Activated CD8-positive, alpha-beta T cell treated with anti-CD3 and anti-CD28 coated beads, Interleukin-2, amount 10 ng/mL, durations not matched to agents 7 days and 5 days (primary cell): ENCODE measurements at places on chromosomes 6 and 20. TPM values are rescaled to one million over a fixed set of nuclear protein-coding genes. Genes with fewer than 3 reads are reported as not detected.

DNA sequence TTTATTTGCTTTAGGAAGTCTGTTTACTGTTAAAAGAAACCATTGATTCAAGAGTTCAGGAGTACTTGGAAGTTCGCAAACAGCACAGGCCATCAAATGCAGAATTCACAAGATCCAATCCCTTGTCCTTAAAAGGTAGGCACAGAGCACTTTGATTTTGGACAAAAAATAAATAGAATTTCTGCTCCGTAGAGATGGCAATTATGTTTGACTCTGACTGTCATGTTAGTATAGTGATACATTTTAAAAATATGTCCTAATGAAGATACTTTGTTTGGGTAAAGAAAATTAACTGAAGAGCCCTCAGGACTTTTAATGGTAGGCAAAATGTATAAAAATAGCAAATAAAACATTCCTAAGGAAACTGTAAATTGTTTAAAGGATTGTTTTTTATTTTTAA, 113.1 kb downstream of the JAG1 start:
- H3K36me3 ChIP-seq = peaks cover 26% of the 10 kb centered on the region
- H3K27me3 ChIP-seq = no peaks in the 10 kb centered on the region
- no peak overlapping the region for H3K4me3 ChIP-seq
- no peak overlapping the region for H3K27ac ChIP-seq

GRCh38 chr6:97656236-97656635, 373.2 kb upstream of the MMS22L start:
- no peaks in the 10 kb centered on the region for H3K4me1 ChIP-seq
- H3K27me3 ChIP-seq = no peaks in the 10 kb centered on the region
- no peak for DNase-seq
- no peaks in the 10 kb centered on the region for H3K36me3 ChIP-seq

Gene TREML2
- 23.5 TPM for total RNA-seq

Gene KCNQ5
- 11.8 TPM for total RNA-seq

- DNase-seq = no peak
- no peaks in the 10 kb centered on the region for H3K36me3 ChIP-seq
- peaks cover 7% of the 10 kb centered on the region for H3K27me3 ChIP-seq
- H3K27ac ChIP-seq = no peak overlapping the region
- no peak overlapping the region for H3K4me3 ChIP-seq
These were observed 52.8 kb upstream of the BMP6 start for GRCh38 chr6:7673063-7673536.

Gene LY6G6D
- total RNA-seq = not detected

DNA sequence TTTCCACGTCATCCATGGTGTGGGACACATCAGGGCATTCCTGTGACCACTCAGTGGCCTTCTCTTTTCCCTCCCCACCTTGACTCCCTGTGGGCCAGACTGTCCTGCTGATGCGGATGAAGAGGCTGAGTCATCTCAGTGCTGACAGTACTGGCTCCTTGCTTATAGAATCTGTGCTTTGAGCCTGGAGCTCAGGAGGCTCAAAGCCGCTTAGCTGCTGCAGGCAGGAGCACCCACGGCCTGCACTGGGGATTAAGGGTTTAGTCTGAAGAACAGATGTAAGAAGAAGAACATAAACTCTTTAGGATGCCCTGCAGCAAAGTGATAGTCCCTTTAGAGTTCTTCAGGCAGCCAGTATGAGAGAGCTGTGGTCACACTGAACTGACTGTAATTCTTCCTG, 642.0 kb upstream of the CHD6 start:
- no peak overlapping the region for H3K4me3 ChIP-seq
- no peak for DNase-seq
- no peaks in the 10 kb centered on the region for H3K4me1 ChIP-seq
- H3K36me3 ChIP-seq = no peaks in the 10 kb centered on the region
- no peak overlapping the region for H3K27ac ChIP-seq

DNA sequence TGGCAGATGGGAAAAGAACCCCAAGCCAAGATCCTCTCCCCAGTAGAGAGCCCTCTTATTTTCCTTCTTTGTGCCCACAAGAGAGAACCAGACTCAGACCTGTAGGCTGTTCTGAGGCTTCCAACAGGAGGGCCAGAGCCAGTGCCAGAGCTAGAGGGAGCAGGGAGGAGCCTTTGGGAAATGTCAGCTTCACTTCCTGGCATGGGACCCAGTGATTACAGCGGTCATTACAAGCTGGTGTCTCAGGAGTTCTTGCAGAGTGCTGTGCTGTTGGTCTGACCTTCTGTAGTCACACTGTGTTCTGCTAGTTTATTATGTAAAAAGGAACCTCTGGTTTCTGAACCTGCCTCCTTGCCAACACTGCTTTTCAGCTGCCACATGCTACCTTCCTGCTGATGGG, 38.9 kb downstream of the STK35 start:
- no peak overlapping the region for H3K27ac ChIP-seq
- no peaks in the 10 kb centered on the region for H3K36me3 ChIP-seq
- no peaks in the 10 kb centered on the region for H3K27me3 ChIP-seq
- no peak for DNase-seq
- H3K4me3 ChIP-seq = no peak overlapping the region
- H3K4me1 ChIP-seq = peaks cover 13% of the 10 kb centered on the region

Gene HFE
- total RNA-seq = 4.3 TPM

- H3K27ac ChIP-seq = no peak overlapping the region
- no peaks in the 10 kb centered on the region for H3K27me3 ChIP-seq
- H3K4me3 ChIP-seq = no peak overlapping the region
- no peak for DNase-seq
- no peaks in the 10 kb centered on the region for H3K36me3 ChIP-seq
These were observed 72.3 kb upstream of the PDE7B start for GRCh38 chr6:135779213-135779612.

DNA sequence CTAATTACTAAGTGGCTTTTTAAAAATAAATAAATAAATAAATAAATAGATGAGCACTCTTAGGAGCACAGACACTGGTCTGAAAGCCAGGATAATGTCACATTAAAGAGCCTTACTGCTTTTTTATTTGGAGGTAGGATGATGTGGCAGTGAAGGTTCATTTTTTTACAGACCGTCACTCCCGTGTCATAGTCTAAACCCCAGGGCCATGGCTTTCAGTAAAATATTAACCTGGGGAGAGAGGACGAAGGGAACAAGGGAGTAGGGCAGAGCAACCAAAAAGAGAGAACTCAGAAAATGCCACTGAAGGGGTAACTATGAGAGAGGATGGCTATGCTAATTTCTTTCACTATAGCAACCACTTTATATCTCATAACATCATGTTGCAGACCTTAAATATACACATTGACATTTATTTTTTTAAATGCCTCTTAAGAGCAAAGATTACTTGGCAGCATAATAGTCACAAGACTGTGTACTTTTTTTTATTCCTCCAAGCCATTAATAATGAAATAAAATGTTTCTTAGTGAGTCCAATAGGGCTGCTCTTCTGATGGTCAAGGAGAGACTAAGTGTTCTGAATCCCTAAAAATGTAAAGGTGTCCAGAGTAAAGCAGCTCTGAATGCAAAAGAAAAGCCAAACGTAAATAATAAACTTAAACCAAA, 100.9 kb upstream of the SIM1 start:
- no peak for DNase-seq
- H3K27ac ChIP-seq = no peak overlapping the region
- H3K4me1 ChIP-seq = no peaks in the 10 kb centered on the region
- no peak overlapping the region for H3K4me3 ChIP-seq
- H3K36me3 ChIP-seq = peaks cover 18% of the 10 kb centered on the region

Gene ADGRB3
- total RNA-seq = not detected

DNA sequence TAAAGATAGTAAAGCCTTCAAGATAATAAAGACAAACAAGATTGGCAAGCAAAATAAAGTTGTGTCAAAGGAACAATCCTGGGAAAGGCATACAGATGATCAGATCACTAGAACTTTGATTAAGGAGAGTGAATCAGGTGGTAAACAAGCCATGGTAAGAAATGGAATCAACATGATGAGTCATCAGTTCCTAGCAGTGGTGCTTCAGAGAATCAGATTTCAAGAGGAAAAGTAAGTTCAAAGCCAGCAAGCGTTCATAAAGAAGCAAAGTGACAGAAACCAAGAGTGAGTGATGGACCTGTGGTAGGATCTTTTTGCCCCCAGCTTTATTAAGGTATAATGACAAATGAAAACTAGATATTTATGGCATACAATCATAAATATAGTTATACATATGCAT, 340.4 kb downstream of the TPBG start:
- H3K36me3 ChIP-seq = no peaks in the 10 kb centered on the region
- H3K4me3 ChIP-seq = no peak overlapping the region
- no peaks in the 10 kb centered on the region for H3K27me3 ChIP-seq
- H3K27ac ChIP-seq = no peak overlapping the region
- H3K4me1 ChIP-seq = no peaks in the 10 kb centered on the region

DNA sequence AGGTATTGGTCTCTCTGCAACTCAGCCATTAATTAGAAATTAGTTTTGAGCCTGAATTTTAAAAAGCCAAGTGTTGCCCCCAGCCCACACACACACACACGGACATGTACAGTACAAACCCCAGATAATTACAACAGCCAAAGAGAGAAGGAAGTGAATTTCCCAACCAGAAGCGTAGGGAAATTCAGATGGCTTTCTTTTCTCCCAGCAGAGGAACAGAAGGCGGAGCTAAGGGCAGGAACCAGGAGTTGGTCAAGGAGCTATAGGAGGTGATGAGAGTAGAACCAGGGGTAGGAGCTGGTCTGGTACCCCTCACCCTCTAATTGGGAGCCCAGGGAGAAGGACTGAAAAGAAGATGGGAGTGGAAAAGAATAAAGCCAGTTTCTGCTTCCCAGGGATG, 3.9 kb upstream of the ZBTB9 start:
- no peak for DNase-seq
- peaks cover 29% of the 10 kb centered on the region for H3K36me3 ChIP-seq
- H3K27ac ChIP-seq = no peak overlapping the region
- H3K4me3 ChIP-seq = no peak overlapping the region
- no peaks in the 10 kb centered on the region for H3K27me3 ChIP-seq
- peaks cover 20% of the 10 kb centered on the region for H3K4me1 ChIP-seq

DNA sequence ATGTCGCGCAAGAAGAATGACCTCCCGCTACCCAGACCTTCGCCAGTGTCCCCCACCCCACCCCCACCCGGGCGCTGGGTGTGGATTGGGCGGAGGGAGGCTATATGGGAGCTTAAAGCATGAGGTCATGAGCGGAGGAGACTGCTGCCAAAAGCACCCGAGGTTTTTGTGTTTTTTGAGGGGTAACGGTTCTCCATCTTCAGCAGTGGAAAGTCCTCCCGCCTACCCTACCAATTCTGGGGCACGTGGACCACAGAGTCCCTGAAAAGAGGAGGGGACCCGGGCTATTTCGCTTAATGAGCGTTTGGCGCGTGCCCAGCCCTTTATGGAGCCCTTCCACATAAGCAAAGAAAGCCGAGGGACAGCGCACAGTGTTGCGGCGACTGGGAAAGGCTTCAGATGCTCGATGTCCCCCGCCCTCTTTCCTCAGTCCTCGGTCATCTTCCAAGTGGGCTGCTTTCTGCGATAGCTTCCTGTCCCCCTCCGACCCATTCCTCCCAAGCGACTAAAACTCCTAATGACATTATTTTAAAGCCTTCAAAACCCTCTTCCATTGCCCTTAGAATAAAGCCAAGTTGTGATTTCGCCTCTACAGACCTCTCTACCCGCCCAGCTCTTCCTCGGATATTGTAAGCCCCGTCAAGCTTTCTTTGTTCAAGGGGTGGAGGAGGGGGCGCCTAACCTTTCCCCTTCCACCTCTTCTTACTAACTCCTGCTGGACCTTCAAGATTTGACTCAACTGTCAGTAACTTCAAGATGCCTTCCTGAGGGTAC, 2.1 kb upstream of the TRERF1 start:
- peaks cover 10% of the 10 kb centered on the region for H3K36me3 ChIP-seq
- H3K27me3 ChIP-seq = peaks cover 14% of the 10 kb centered on the region
- peaks cover 31% of the 10 kb centered on the region for H3K4me1 ChIP-seq
- H3K4me3 ChIP-seq = peak overlapping the region; percentile 91
- peak overlapping the region; percentile 30 for H3K27ac ChIP-seq

Gene PHF3
- 40.2 TPM for total RNA-seq

DNA sequence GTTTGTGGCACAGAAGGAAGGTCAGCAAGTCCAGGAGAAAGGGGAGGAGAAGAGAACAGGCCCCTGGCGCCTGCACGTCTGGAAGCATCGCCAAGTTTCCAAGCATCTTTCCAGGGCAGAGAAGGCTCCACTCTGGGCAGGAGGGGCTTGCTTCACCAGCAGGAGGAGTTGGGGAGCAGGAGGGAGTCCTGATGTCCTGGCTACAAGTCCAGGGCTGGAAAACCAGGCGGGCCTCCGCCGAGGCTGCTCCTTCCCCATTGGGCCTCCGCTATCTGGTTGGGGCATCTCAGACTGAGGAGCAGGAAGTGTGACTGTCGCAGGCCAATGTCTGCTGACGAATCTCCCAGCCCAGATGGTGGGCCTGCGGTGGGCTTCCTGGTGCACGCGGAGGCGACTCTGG, 421.9 kb downstream of the PREX1 start:
- no peaks in the 10 kb centered on the region for H3K36me3 ChIP-seq
- H3K27ac ChIP-seq = no peak overlapping the region
- no peak overlapping the region for H3K4me3 ChIP-seq
- H3K4me1 ChIP-seq = no peaks in the 10 kb centered on the region
- H3K27me3 ChIP-seq = peaks cover 21% of the 10 kb centered on the region

Gene MRAP2
- not detected for total RNA-seq

Gene CABLES2
- total RNA-seq = 17.0 TPM

Gene HCRTR2
- total RNA-seq = not detected

DNA sequence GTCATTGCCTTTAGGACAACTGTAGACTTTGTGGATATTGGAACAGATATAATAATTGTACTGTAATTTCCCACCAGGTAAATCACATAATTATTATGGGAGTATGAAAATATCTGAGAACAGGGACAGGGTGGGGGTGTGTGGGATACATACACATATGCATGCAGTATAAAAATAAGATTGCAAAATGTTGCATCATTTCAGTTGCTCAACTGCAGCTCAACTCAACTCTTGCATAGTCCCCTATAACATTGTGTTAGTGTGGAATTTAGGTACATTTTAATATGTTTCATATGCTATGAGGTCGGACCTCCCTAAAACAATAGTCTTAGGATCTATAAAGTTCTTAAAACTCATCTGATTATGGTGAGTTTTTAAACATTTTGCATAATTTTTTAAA, 275.0 kb upstream of the FLRT3 start:
- H3K4me3 ChIP-seq = no peak overlapping the region
- H3K27ac ChIP-seq = no peak overlapping the region
- no peaks in the 10 kb centered on the region for H3K36me3 ChIP-seq
- DNase-seq = no peak
- no peaks in the 10 kb centered on the region for H3K27me3 ChIP-seq

GRCh38 chr20:34269996-34270627, 28.9 kb downstream of the ASIP start:
- no peak overlapping the region for H3K27ac ChIP-seq
- peaks cover 5% of the 10 kb centered on the region for H3K4me1 ChIP-seq
- H3K4me3 ChIP-seq = no peak overlapping the region
- H3K36me3 ChIP-seq = peaks cover 19% of the 10 kb centered on the region

DNA sequence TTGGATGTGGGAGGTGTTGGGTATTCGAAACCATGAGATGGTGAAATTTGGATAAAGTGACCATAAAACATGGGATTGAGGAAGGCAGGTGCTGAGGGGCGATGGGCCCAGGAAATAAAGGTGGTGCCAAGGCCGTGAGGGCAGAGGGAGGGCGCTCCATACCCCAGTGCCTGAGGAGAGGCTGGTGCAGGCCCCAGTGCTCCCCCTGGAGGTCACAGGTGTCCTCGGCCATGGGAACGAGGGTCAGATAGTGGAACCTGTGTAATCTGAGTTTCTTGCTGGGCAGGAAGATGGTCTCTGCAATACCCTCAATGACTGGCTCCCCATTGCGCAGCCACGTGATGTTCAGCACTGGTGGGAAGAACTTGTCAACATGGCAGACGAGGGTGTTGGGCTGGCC, 16.2 kb downstream of the HLA-DPB1 start:
- peaks cover 17% of the 10 kb centered on the region for H3K27me3 ChIP-seq
- no peaks in the 10 kb centered on the region for H3K36me3 ChIP-seq
- H3K4me1 ChIP-seq = no peaks in the 10 kb centered on the region
- H3K27ac ChIP-seq = no peak overlapping the region
- H3K4me3 ChIP-seq = no peak overlapping the region
